Cerebellum (tissue), 4 donors: ENCODE measurements at places on chromosomes 16 and 17.

- DNase-seq = no peak
These were observed 63.2 kb downstream of the ENGASE start for GRCh38 chr17:79137789-79138165.

- no peak for DNase-seq
These were observed 4.5 kb downstream of the NBR1 start for GRCh38 chr17:43175213-43176118.

DNA sequence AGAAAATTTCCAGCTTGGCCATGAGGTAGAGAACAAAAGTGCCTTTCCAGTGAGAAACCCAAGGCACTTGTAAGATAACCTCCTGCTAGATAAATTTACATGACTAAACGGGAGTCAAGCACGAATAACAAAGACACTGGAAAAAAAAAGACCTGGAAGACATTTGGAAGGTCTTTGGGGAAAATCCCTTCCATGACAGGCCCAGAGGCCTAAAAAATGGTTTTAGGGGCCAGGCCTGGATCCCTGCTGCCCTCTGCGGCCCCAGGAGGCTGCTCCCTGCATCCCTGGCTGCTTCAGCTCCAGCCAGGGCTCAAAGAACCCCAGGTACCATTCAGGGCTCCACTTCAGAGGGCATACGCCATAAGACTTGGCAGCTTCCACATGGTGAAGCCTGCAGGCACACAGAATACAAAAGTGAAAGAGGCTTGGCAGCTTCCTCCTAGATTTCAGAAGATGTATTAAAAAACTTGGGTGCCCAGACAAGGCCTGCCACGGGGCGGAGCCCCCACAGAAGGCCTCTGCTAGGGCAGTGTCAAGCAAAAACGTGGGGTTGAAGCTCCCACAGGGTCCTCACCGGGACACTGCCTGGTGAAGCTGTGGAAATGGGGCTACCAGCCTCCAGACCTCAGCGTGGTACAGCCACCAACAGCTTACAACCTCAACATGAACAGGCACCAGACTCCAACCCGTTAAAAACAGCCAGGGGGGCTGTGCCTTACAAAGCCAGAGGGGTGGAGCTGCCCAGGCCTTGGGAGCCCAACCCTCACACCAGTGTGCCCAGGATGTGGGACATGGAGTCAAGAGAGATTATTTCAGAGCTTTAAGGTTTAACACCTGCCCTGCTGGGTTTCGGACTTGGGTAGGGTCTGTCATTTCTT lies 77.1 kb downstream of the SDK2 start:
- no peak for DNase-seq

GRCh38 chr17:70089513-70090148 lies 14.6 kb downstream of the KCNJ16 start:
- no peak for DNase-seq
